ENCODE measurements at places on chromosomes 7 and 10.

GRCh38 chr7:1779445-1779844 is 109.4 kb downstream of the ELFN1 start:
- no peak for DNase-seq

DNA sequence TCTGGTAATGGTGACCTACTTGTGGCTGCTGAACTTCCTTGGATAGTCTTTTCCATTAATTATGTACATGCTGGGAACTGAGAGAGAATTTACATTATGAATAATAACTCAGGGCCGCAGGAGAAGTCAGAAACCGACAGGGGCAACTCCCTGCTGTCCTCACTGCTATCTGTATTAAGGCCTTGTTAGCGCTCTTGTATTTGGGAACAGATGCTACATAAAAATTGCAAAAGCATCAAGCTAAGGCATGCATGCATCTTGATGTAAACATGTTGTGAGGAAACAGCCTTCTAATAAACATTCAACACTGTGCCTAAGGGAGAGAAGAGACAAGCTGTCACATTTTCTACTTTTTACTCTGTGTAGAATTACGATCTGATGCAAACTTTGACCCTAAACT is 158.4 kb downstream of the PARD3 start:
- DNase-seq, result no peak

GRCh38 chr10:128631801-128632241 is 505.6 kb upstream of the MKI67 start:
- peak; percentile 18 for DNase-seq

DNA sequence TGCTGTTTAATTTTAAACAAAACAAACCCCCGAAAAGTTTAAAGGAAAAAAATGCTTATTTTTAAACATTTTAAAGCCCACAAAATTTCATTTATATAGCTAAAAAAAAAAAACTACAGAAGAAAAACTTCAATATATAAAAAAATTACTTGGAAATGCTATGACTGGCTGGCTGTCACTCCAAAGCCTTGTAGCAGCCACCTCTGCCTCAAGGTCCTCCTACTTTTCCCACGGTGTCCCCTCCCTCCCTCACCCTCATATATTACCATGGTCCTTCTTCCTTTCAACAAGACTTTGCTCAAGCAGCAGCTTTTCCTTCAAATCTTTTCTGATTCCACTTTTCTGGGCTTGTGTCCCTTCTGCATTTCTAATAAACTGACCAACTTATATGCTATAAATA is 122.0 kb downstream of the TPK1 start:
- no peak for DNase-seq

DNA sequence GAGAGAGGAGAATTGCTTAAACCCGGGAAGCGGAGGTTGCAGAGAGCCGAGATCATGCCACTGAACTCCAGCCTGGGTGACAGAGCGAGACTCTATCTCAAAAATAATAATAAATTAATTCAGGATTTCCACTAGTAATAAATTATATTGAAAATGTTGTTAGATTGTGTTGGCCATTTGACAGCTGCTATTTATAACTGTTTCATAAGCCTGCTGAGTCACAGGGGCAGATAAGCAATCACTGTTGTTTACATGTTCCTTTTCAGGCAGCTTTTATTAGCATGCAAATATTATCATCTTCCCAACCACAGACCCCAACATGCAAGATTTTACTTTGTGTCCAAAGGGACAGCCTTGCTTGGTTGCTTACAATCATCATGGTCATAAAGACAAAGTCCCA is 49.5 kb upstream of the ZNF138 start:
- DNase-seq, result no peak

DNA sequence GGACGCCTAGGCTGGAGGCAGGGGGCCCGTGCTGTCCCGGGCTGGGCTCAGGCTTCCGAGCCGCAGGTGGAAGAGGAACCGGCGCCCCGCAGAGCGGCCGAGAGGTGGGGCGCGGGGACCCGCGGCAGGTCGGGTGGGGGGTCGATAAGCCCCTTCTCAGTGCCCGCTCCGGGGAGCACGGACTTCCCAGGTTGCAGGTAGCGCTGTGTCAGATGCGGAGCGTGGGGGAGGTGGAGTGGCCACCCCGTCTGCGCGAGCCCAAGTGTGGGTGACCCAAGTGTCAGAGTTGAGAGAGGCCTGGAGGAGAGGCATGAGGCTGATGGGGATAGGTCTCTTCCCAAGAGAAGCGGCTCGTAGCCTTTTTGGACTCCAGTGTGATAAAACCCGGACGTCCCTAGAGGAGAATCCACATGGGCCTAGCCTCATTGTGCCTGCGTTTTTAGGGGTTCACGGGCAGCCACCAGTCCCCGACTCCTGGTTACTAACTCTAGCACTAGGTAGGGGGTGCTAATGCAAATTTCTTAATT is 580 bp downstream of the EEPD1 start:
- peak; percentile 15 for DNase-seq
